Prostate gland (tissue), 2 donors: ENCODE measurements at places on chromosomes 3 and 15. TPM values are rescaled to one million over a fixed set of nuclear protein-coding genes. Genes with fewer than 3 reads are reported as not detected.

DNA sequence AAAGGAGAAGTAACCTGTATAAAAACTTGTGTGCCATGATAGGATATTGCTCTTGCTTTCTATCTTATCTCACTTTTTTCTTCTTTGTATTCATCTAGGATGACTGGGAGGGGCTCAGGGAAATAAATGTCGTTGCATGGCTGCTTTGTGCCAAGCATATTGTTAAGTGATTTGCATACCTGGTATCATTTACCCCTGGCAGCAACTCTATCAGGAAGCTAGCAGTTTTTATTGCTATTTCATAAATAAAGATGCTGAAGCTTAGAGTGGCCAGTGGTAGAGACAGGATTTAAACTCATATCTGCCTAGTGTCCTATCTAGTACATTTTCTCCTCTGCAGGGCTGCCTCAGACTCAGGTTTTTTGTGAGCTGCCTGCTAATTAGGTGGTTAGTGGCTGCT, 253.3 kb downstream of the PTPRG start:
- no peak for DNase-seq

DNA sequence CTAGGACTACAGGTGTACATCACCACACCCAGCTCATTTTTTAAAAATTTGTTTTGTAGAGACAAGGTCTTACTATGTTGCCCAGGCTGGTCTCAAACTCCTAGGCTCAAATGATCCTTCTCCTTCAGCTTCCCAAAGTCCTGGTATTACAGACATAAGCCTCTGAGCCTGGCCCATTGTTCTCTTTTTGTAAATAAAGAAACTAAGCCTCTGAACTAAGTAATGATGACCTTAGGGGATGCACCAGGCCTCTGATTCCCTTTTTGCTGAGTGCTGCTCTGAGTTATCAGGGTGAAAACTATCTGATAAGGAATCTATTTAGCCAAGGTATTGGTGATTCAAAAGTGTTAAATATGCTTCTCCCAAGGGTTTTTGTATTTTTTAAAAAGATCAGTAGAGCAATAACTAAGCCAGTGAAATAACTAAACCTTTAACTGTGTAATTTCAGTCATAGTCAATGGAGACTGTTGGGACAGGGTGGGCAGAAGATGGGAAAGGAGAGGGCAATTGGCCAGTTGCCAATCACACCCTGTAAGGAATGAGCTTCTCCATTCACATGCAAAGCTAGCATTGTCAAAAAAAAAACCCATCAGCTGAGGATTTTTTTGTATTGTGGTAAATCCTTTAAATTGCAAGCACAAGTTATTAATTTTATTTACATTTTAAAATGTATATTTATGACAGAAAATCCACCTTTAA, 194.8 kb upstream of the PFN2 start:
- DNase-seq: no peak

- DNase-seq: peak; percentile 8
These were observed 35.8 kb upstream of the SLC24A5 start for GRCh38 chr15:48084759-48085590.

GRCh38 chr15:91468871-91469580, 369.0 kb downstream of the SV2B start:
- DNase-seq: no peak

- DNase-seq: no peak
These were observed 30.5 kb downstream of the RTP1 start for GRCh38 chr3:187227658-187228258.

DNA sequence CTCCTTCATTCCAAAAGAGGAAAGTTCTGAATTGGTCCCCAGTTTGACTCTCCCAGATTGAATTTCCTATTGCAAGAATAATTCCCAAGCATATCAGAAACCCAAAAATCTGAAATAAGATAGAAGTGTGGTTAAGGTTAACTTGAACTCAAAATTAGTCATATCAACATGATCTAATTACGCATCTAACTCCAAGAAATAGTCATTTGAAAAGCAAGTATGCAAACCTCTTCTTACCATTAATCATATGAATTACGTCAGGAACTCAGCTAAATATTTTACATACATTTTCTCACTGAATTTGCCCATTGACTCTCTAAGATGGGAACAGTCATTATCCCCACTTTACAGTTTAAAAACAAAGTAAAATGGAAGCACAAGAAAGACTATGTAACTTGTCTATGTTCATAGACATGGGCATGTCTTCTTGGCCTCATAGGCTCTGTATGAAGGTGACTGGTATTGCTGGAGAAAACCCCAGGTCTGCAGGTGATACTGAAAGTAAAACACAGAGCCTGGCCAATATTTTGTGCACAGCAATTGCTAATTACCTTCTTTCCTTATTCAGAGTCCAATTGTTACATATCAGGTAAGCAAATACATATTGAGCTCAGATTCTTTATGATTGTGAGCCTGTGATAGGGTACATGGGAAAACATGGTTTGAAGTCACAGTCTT, 139.2 kb downstream of the ATP8B4 start:
- DNase-seq: no peak

DNA sequence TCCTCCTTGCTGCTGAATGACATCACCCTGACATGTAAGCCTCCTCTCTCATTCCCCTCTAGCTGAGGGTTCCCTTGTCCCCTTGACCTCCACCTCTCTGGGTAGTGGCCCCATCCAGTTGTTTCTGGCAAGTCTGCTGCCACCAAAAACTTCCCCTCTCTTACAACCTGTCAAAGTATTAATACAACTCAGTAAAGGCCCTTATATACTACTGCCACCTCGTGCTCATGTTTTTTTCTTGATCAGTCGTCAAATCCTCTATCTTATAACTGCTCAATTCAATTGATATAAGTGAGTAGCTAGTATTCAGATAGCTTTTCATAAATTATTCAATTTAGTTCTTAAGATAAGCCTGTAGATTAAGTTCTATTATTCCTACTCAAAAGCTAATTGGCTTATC, 249.6 kb downstream of the MBNL1 start:
- DNase-seq: no peak

DNA sequence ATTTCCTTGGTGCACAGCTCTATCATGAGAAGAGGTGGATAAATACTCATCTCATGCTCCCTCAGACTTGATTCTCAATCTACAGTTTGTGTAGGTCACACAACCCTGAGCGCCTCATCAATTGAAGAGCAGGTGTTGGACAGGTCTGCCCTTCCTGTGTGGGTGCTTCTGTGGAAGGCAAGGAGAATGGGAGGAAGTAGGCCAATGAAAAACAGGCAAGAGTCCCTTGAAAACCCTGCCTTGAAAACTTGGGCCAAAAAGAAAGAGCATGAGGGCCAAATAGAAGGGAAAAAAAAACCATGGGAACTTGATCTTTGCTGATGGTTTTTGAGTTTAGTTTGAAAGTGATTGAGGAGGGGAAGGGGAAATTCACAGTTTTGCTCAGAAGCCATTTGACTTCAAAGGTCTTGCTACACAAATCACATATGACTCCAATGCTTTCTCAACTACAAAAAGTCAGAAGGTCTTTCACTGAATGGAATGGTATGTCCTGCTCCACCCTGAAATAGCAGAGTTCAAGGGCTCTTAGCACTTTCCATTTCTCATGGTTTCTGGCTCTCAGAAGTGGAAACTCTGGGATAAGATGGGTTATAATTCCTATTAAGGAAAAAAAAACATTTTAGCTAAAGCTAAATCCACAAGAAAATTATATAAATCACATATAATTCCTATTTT, 37.2 kb upstream of the TM4SF1 start:
- DNase-seq: no peak

- DNase-seq: peak; percentile 92
These were observed 2.8 kb upstream of the BCL6 start for GRCh38 chr3:187748050-187748481.

DNA sequence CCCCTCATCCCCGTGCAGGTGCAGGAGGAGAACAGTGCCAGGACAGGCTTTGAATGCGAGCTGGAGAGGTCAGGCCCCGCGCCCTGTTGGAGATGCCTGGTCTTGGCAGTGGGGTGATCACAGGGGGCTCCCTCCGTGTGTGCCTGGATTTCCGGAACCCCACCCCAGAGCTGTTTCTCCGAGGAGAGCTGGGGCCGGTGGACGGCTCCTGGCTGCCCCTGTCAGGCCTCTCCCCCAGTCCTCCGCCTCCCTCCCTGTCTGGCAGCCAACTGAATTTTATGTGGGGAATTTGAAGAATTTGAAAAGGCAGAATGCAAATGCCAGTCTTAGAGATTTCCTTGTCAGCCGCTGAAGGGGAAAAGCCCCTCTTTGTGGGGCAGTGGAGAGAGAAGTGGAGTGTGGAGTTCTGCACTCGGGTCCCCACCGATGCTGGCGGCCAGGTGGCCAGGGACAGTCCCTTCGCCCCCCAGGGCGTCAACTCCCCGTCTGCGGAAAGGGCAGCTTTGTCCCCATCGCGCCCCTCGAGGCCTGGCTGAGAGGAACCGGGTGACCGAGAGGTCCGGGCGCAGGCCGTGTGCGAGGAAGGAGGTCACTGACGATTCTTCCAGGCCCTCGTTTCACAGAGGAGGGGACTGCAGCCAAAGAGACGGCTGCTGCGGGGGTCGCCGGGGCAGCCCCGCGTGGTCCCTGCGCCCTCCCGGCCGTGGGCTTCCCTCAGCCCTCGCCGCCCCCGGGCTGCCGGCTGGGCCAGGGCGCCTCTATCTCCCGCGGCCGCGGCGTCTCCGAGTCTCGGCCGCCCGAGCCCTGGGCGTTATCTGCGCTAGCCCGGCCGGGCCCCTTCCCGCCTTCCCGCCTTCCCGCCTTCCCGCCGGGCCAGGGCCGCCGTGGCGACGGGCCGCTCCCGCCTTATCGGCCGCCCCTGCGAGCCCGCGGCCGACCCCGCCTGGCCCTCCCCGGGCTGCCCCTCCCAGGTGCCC, 56.0 kb upstream of the LCTL start:
- DNase-seq: no peak

- no peak for DNase-seq
These were observed 11.0 kb downstream of the TRPM7 start for GRCh38 chr15:50675535-50676144.

- DNase-seq: no peak
These were observed 54.0 kb downstream of the TASOR start for GRCh38 chr3:56629047-56629446.

GRCh38 chr15:57694279-57694678, 12.2 kb upstream of the POLR2M start:
- DNase-seq: no peak

- no peak for DNase-seq
These were observed 96.3 kb upstream of the ALDH1A3 start for GRCh38 chr15:100783291-100783690.

Gene LMOD3
- total RNA-seq: not detected

Gene PTH1R
- 10.8 TPM for total RNA-seq

Gene ZNF662
- 8.6 TPM for total RNA-seq

Gene GOLGA8Q
- 2.2 TPM for total RNA-seq

Gene GOLGA8J
- total RNA-seq: 1.1 TPM

Gene GOLGA8S
- 0.05 TPM for total RNA-seq

Gene CASR
- total RNA-seq: not detected

Gene KIF15
- 0.55 TPM for total RNA-seq

Gene SLC9C1
- total RNA-seq: not detected

Gene CFAP91
- total RNA-seq: 2.5 TPM

Gene DIS3L
- total RNA-seq: 35.0 TPM
